Fibroblast of skin of left quadriceps (primary cell): ENCODE measurements at places on chromosomes 12 and 14.

DNA sequence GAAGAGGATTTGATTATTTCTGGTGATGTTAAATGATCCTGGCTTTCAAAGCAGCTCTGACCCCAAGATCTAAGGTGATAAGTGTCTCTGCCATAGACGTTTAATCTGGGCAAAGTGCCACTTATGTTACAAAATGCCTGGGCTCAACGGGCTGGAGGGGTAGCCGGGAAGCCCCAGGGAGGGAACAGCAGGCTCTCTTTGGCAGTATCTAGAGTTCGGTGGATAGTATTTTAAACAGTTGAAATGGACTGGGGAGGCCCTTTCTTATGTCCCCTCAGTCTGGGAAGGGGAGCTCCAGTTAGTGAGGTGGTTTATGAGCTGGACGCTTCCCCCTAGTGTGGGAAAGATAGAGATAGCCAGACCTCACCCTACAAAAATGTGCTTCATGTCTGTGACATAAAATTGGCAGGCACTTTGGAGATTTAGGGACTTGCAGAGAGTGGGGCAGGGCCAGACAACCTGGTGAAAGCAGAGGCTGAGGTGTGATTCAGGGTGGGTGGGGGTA, 5.5 kb upstream of the HOXC11 start:
- DNase-seq = no peak

- no peak for DNase-seq
Measured at GRCh38 chr14:59274991-59275391, 86.5 kb downstream of the DAAM1 start.

GRCh38 chr12:3071107-3071506, 6.1 kb upstream of the TSPAN9 start:
- no peak for DNase-seq

- DNase-seq = no peak
Measured at GRCh38 chr12:124151583-124151982, 143.3 kb upstream of the RFLNA start.

- DNase-seq = no peak
Measured at GRCh38 chr12:92560713-92561542, 141.9 kb upstream of the PLEKHG7 start.

DNA sequence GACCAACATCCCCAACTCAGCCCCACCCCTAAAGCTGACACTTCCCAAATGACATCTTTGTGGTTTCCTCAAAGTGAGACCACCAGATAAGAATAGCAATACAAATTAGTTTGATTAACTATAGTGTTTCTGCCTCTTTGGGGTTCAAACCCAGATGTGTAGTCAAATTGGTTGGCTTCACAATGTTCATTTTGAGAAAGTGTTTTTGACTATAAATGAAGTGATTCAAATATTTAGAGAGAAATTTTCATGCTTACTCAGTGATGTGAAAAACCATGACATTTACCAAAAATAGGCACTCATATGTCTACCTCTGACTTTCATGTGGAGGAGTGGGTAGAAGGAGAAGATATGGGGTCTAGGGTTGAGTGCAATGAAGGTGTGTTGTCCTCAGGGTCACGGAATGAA, 218.4 kb downstream of the BCAT1 start:
- DNase-seq = no peak

DNA sequence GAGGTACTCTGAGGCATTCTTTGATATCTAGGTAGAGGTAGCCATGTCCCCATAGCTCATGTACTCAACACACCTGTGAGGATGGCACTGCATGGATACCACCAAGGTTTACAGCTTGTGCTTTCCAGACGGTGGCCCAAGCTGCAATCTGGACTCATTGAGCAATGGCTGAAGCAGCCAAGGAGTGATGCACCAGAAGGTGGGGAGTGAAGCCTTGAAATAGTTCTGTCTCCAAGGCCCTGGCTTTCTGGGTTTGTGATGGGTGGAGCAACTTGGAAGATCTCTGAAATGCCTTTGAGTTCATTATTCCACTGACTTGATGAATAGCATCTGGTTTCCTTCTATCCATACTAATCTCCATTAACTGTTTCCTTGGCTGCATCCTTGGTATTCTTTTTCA, 290.0 kb upstream of the NOVA1 start:
- no peak for DNase-seq

DNA sequence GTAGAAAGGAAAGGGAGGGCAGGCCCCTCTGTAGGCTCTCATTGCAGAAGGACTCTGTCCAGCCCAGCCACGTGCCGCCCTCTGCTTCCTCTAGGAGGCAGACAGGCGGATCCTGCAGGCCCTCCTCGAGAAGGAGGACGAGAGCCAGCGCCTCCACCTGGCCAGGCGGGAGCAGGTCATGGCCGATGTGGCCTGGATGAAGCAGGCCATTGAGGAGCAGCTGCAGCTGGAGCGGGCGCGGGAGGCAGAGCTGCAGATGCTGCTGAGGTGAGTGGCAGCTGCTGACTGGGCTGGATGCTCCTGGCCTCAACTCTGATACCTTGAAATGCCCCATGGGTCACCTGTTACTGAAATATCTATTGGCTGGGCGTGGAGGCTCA, 10.9 kb downstream of the TCHP start:
- DNase-seq = no peak
